Midbrain (tissue), 1 donor: ENCODE measurements at places on chromosomes 2 and 18.

- DNase-seq = peak; percentile 32
These were observed 652 bp downstream of the PPM1B start for GRCh38 chr2:44169155-44169898.

- DNase-seq = no peak
These were observed 63.7 kb downstream of the MARCHF4 start for GRCh38 chr2:216308576-216308975.

GRCh38 chr2:112996635-112997034 lies 8.6 kb upstream of the IL36A start:
- DNase-seq = no peak

GRCh38 chr2:27096748-27097297 lies 10.3 kb downstream of the KHK start:
- DNase-seq = no peak

- DNase-seq = no peak
These were observed 31.5 kb downstream of the GREB1L start for GRCh38 chr18:21273568-21273967.
